LHCN-M2 (cell line): ENCODE measurements at places on chromosomes 4 and X. TPM values are rescaled to one million over a fixed set of nuclear protein-coding genes. Genes with fewer than 3 reads are reported as not detected.

IBSP gene
- not detected in 2 replicates for total RNA-seq

RPL10 gene
- 2,668 and 4,535 TPM in 2 replicates for total RNA-seq

DNA sequence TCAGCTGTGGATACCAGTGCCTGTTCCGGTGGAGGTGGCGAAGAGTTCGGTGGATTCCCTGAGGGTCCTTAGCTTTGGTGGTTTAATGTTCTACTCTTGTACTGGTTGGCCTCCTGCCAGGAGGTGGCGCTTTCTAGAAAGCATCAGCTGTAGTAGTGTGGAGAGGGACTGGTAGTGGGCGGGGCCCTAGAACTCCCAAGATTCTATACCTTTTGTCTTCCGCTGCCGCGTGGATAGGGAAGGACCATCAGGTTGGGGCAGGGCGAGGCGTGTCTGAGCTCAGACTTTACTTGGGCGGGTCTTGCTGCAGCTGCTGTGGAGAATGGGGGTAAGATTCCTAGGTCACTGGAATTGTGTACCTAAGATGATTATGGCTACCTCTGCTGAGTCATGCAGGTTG lies 390.3 kb downstream of the FAM47A start:
- DNase-seq: no peak

GRCh38 chr4:121541696-121542095 lies 155.1 kb downstream of the ANXA5 start:
- no peak for DNase-seq

PDZD4 gene
- 1.2 and 1.7 TPM in 2 replicates for total RNA-seq

DNA sequence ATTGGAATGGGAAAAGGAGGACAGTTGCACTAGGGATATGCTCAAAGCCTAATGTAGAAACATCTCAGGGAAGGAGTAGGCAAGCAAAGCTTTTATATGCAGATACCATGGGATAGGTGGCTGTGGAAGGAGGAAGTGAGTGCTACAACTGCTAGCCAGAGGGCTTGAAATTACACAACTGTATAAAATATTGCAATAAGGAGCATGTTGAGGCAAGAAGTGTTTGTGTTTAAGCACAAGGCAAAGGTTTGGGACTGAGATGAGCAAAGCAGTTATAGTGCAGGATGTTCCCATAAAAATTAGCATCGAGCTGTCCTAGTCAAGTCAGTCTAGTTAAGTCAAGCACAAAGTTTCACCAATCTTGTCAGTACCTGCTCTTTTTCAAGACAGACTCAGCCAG lies 35.6 kb upstream of the DCAF8L1 start:
- no peak for DNase-seq

NRK gene
- not detected in 2 replicates for total RNA-seq

TRIM60 gene
- total RNA-seq: not detected in 2 replicates

TCEAL7 gene
- 61.0 and 66.2 TPM in 2 replicates for total RNA-seq

SYTL5 gene
- 0.32 and 0.46 TPM in 2 replicates for total RNA-seq

DNA sequence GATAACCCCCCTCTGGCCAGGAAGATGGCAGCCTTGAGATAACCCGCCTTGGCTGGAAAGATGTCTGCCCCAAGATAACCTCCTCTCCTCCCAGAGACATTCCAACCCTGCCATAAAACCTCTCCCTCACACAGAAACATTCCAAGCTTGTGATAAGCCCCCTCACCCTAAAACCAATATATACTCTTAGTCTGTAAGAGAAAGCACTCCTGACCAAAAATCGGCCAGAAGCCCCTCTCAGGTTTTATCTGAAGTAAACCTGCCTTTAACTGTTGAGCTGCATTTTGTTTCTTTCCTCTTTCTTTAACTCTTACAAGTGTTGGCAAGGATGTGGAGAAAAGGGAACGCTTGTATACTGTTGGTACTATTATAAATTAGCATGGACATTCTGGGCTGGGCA lies 8.5 kb downstream of the ERCC6L start:
- DNase-seq: no peak

- DNase-seq: no peak
Measured at GRCh38 chr4:117986321-117986720, 48.0 kb upstream of the NDST3 start.

DNA sequence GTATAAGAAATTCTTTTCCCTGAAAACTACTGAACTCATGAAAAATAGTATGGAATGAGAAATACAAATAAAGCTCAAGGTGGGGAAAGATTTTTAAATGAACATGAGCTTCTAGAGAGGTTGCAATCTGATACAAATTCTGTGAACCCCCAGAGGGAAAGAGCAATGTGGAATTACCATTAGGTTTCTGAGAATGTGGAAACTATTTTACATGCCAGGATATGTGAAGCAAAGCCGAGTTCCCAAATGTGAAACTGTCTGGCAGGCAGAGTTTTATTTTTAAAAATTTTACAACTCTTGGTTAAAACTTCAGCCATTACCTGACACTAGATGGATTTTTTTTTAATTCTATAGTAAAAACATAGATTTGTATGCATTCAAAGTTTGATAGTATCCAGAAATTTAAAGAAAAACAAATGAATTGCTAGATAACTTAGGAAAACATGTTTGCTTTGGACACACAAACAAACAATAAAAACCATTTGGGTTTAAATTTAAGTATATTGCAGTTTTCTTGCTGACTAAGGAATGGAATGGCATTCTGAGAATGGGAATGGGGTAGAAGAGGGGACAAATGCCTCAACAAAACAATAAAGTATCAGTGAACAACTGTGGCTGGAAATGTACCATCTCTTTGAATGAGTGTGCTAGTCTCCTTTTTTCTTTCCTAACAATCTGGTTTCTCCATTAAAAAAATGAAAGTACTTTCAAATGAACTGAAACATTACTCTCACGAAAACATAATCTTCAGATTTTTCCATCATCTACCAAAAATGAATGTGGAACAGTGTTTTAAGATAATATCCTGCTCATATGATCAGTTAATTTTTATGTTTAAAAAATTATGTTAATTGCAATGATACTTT lies 99.6 kb downstream of the PCDH18 start:
- peak; percentile 43 for DNase-seq

GRCh38 chrX:153626025-153626633 lies 20.9 kb upstream of the DUSP9 start:
- DNase-seq: no peak

MAGED4 gene
- total RNA-seq: 12.6 and 52.8 TPM in 2 replicates

DNA sequence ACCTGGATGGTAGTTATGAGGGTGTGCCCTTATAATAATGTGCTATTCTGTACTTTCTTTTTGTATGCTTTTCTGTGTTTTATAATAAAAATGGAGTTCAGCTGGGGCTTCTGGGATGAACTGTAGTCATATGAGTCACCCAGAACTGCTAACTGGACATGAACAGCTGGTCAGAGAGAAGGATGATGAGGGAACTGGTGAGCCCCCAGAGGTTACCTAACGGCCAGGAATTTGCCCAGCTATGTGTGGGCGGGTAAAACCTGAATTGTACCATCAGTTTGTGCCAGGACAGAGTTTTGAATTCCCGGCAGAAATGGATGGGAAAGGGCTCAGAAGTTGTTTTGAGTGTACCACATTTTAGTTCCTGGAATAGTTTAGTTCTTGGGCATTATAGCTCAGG lies 138.0 kb upstream of the USP9X start:
- peak; percentile 93 for DNase-seq

DNA sequence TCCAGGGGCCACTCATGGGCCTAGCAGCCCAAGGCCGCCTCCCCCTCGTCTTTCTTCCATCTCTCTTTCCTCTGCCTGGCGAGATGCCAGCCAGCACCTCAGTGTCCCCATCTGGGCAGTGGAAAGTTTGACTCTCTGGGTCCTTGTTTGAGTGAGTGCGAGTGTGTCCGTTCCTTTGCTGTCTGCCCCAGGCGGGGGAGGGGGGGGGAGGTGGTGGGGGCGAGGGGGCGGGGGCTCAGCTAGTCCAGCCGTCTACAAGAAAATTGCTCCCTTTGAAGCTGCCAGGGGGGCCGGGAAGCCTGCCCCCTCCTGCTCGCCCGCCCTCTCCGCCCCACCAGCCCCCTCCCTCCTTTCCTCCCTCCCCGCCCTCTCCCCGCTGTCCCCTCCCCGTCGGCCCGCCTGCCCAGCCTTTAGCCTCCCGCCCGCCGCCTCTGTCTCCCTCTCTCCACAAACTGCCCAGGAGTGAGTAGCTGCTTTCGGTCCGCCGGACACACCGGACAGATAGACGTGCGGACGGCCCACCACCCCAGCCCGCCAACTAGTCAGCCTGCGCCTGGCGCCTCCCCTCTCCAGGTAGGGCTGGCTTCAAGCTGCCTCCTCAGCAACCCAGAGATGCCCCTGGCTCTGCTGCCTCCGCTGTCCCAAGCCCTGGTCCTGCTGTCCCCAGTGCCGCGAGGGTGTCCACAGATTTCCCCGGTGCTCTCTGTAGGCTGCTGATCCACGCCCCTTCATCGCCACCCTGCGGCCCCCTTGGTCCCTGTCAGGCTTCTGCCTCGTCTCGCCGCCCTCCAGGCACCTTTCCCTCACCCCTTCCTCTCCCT lies at the start of gene BGN:
Gene BGN, plus strand, starts transcription at position 440 of the 821 bp plus-strand sequence. CDS start 9,652 bp downstream, outside the sequence.
- no peak for DNase-seq

STPG2 gene
- total RNA-seq: 0.11 TPM in 1 of 2 replicates, not detected in the other

- DNase-seq: no peak
Measured at GRCh38 chrX:16042980-16043379, 80.4 kb upstream of the GRPR start.

DNA sequence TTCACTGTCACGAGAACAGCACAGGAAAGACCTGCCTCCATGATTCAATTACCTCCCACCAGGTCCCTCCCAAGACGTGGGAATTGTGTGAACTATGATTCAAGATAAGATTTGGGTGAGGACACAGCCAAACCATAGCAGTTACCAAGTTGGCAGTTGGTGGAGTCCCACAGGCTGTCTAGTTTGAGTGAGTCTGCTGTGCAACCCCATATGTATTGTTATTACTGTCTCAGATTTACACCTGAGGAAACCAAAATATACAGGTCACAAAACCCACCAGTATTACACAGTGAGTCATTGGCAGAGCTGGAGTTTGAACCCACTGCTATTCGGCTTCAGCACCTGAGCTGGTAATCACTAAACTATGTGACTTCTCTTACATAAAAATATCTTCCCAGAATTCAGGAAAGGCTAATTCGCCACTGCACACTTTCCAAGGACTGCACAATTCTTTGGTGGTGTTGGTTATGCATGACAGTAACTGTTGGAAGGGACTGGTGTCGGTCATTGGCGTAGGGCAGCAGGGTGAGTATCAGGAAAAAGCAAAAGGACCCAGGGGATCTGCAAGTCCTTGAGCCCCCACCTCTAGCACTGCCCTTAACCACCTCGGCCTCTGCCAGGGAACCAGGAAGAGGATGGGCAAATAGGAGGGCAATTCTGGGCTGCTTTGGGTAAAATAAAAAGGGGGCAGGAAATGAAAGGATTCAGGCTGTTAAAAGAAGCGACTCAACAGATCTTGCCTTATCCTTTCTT lies 110.1 kb downstream of the USP46 start:
- no peak for DNase-seq

- peak; percentile 44 for DNase-seq
Measured at GRCh38 chr4:111070390-111070789, 447.5 kb upstream of the PITX2 start.

RBM47 gene
- total RNA-seq: 0.06 and 0.17 TPM in 2 replicates

- DNase-seq: no peak
Measured at GRCh38 chr4:99126376-99126775, 17.7 kb downstream of the ADH4 start.

PPEF2 gene
- total RNA-seq: 0.06 TPM in 1 of 2 replicates, not detected in the other

SPANXN5 gene
- total RNA-seq: not detected in 2 replicates

MAOB gene
- not detected in 2 replicates for total RNA-seq

DNA sequence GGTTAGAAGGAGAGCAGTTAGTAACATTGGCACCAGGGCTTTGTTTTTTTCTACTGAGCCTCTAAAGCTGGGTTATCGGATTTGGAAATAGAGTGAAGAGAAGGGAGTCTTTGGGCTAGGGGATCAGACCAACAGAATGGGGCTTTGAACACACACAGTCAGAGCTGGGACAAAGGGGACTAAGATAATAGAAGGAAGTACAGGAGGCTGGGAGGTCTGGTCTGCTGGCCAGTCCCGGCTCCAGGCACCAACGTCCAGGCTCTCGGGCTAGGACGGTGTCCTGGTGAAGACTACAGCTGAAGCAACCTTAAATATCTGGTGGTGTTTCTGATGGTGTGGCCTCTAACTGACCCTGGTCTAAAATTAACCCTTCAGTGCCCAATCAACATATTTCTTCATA lies 57.5 kb downstream of the HHIP start:
- DNase-seq: no peak

DNA sequence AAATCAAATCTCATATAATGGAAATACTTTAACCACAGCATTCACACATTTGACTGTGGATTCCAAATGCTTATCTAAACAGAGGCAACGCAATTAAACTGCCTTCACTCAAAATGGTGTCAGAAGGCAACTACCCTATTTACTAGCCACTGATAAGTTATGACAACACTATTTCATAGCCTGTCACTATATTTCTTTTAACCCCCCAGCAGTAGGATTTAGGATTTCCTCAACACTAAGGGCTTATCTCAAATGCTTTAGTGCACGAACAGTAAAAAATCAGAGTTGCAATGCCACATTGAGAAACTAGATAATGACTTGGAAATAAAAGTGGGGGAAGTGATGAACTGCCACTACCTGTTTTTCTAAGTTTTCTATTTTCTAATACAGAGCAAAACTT lies 66.7 kb downstream of the DHX15 start:
- DNase-seq: no peak

DNA sequence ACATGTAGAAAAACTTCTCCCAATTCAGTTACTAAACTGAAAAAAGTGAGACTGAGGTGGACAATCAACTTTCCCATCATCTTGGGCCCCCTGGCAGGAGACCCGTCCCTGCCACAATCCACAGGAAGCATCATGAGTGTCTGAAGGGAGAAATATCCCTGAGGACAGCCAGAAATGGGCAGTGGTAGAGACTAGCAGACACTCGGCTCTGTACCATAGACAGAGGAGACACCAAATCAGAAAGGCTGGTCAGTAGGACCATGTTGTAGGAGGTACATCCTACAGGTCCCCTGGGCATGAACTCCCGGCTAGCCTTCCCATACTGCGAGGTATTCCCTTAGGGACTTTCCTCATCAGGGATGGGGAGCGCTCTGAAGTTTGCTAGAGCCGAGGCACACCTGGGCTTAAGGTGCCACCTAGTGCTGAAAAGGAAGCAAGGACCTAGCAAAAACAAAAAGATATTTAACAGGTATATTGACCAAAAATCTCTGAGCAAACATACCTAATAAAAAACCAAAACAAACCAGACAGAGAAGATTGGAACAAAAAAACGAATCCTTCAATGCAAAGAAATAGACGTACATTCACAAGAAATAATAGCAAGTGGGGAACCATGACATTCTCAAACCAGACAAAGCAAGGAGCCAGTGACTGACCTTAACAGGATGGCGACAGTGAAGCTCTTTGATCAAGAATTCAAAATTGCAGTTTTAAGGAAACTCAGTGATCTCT lies 55.6 kb downstream of the HAUS3 start:
- DNase-seq: peak; percentile 16
